ENCODE measurements at places on chromosomes 11 and 22.
A peak's percentile ranks its signal among the peaks of the same experiment; 100 is the strongest.

DNA sequence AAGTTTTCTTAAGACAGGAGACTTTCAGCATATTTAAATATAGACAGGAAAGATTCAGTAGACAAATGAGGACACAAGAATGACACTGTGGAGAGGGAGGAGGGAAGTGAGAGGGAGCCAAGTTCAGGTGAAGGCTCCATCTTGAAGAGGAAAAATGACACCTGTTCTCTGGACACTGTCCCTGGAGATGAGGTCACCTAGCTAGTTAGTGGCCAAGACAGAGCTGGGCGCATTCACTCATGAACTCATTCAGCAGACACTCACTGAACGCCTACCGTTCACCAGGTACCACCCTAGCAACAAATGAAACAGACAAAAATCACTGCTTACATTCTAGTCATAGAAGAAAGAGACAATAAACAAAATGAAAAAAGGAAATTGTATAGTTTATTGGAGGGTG lies 103.3 kb upstream of the PARVA start:
- DNase-seq: no peak

GRCh38 chr11:33778675-33779074 lies 4.4 kb upstream of the FBXO3 start:
- DNase-seq: peak; percentile 88

- no peak for DNase-seq
Measured at GRCh38 chr11:76075716-76076115, 130.6 kb downstream of the WNT11 start.

GRCh38 chr11:32893343-32894148 lies 935 bp downstream of the QSER1 start:
- DNase-seq: peak; percentile 27

DNA sequence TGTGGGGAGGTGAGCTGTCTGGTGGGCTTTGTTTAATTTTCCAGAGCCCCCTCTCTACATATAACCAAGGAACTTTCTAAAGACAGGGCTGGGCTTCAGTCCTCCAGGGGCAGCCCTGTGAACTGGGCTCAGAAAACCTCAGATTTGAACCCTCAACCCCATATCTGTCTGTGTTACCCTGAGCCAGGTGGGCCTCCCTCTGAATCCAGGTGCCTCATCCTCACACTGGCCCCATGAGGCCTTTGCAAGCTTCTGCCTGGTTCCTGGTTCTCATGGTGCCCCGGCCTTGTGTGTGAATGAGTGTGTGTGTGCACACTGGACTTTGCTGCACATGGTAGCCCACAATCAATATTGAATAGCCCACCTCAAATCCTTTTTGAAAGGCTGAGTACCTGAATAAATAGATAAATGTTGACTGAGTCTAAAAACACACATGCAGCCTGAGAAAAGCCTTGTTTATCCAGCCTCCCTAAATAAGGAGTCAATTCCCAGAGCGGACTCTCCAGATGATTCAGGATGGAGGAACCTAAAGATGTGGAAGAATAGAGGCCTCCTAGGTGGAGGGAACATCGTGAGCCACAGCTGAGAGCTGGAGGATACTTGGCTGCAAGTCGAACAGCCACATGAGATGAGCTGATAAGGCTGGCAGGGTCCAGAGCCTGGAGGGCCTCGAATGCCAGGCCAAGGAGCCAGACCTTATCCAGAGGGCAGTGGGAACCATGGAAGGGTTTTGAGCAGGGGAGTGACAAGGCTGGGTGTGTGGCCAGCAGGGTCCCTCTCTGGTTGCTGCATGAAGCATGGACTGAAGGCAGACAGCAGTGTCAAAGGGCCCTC lies 28.1 kb upstream of the P2RY2 start:
- DNase-seq: no peak

GRCh38 chr11:77401486-77402217 lies 72.2 kb downstream of the PAK1 start:
- DNase-seq: no peak

- no peak for DNase-seq
Measured at GRCh38 chr11:35362521-35362980, 56.8 kb downstream of the SLC1A2 start.

DNA sequence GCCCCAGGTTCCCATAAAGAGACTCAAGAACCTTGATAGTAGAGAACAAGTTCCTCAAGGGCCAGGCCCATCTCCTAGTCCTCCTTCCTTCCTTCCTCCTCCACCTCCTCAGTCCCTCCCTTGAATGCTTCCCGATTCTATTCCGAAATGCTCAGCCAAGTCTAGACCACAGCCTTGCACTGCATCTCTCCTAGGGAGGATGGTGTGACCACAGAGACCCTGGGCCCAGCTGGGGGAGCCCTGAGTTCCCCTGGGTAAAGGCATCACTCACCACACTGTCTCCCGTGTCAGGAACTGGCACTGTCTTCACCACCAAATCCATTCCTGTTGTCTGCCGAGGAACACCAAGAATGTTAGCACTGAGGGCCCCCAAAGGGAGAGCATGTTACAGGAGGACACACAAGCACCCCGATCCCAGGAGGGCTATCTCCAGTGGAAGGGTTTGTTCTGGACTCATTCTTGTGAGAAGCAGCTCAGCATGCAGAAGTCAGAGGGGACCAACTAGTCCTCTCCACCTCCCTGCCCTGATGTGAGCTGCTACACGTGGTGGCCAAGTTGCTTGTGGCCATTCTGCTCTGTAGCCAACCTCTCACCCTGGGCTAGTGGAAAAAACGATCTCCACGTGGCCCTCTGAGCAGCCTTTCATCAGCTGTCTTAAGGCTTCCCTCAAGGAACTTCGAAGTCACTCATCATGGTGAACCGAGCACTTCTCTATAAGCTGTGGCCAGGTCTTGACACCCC lies 8.7 kb downstream of the IFT27 start:
- no peak for DNase-seq

DNA sequence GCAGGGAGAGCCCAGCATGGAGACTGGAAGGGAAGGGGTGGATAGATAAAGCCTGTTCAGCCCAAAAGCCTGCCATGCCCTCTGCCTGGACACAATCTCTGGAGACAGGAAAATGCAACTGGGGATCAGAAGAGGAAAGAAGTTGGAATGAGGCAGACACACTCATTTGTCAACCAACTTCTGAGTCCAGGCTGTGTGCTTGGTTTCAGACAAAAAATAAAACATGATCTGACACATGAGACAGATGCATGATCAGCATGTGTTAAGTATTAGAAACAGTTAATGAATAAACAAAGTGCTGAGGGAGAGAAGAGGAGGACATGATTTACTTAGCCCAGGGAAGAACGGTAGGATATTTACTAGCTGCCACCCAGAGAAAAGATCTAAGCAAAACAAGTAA lies 839 bp downstream of the LRRN4CL start:
- no peak for DNase-seq

- DNase-seq: peak; percentile 30
Measured at GRCh38 chr11:85682330-85683305, 3.4 kb downstream of the CCDC89 start.

DNA sequence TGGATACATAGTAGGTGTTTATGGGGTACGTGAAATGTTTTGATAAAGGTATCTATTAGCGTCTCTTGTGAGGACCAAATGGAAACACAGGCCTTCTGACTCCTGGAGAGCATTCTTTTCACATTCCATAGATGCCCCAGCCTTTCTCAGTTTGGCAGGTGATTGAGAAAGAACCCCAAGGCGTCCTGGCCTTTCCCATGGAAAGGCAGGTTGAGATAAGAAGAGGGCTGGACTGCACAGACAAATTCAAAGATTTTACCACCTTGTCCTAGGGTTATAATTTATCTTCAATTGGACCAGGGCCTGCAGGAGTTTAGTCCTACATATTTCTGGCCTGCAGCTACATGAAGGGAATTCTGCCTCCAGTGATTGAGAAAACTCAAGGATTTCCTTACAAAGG lies 661 bp upstream of the OLFML1 start:
- DNase-seq: no peak

- no peak for DNase-seq
Measured at GRCh38 chr22:19705181-19705934, 8.9 kb upstream of the SEPTIN5 start.

DNA sequence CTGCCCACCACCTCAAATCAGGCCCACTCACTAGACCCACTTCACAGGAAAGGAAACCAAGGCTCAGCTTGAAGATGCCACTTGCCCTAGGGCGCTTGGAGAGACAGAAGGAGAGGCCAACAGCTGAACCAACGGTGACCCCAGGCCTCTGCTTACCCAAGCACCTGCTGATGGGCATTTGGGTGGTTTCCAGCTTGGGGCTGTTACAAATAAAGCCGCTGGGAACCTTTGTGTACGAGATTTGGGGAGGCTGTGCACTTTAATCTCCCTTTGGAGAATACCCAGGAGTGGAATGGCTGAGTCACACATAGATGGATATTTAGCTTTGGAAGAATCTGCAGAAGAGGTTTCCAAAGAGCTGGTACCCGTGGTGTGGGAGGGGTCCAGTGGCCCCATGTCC lies 50.9 kb upstream of the LINC01488 start:
- no peak for DNase-seq

- no peak for DNase-seq
Measured at GRCh38 chr22:46674906-46675305, 54.7 kb downstream of the GRAMD4 start.

GRCh38 chr11:120343429-120343828 lies 7.2 kb downstream of the ARHGEF12 start:
- DNase-seq: no peak

- DNase-seq: no peak
Measured at GRCh38 chr22:37491559-37492427, 5.6 kb upstream of the MFNG start.

GRCh38 chr11:92931746-92932422 lies 37.6 kb upstream of the MTNR1B start:
- peak; percentile 3 for DNase-seq

GRCh38 chr22:26681395-26681821 lies 24.0 kb downstream of the MIAT start:
- DNase-seq: peak; percentile 86

GRCh38 chr22:22720724-22721261 lies 76.4 kb downstream of the GGTLC2 start:
- DNase-seq: no peak

DNA sequence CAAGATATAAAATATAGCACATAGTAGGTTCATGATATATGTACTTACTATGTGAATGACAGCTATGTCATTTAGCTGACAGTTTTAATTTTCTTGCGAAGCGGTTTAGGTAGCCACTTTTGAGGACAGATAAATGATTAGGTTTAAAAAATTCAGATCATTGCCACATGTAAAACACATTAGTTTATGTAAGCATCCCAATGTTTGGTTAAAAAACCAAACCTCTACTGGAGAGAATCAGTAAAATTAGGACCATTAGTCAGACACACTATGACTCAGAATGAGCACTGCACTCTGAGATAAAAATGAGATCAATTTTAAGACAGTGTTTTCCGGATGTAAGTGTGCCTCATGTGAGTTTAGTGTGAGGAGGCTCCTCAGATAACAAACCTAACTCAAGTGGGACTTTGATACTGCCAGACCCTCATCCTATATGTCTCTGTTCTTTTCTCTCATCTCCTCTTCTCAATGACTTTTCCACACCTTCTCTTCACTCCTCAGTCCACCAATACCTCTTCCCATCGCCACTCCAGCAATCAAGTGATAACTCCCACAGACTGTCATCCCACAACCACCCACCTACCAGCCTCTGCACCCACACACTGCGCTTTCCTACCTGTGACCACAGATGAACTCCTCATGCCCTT lies 6.8 kb upstream of the OR2AT4 start:
- peak; percentile 68 for DNase-seq

- DNase-seq: no peak
Measured at GRCh38 chr11:133175103-133175502, 357.2 kb downstream of the OPCML start.

- DNase-seq: no peak
Measured at GRCh38 chr11:110452720-110453119, 23.0 kb downstream of the FDX1 start.

DNA sequence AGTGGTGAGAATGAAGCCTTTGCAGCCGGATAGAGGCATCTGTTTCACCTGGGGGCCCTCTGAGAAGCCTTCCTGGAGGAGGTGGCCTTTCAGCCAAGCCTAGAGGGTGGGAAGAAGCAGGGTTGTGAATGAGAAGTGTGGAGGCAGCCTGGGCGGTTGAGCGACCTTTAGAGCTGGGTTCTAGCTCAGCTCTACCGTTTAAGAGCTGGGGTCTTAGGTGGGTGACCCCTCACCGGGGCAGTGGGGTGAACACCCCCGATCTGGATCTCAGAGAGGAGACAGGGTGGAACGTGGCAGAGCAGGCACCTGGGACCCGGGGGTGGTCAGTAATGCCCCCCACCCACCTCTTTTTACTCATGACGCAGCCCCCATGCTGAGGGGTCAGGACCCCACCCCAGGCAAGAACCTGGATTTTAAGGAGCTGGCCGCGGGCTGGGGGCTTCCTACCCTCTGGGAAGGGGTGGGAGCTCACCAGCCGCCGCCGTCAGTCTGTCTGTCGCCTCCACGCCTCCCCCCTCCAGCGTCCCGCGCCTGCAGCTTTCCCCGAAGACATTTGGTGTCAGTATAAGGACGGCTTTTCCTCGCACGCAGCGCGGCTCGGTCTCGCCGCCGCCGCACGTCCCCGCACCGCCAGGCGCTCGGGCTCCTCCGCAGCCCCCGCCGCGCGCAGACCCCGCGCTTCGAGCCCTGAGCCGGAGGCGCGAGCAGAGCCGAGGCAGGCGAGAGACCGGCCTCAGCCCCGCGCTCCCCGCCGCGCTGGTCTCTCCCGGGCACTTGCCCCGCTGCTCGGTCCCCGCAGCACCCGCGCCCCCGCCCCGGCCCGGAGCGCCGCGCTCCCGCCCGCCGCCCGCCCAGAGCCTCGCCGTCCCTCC lies 13.3 kb upstream of the CACNA1I start:
- no peak for DNase-seq

DNA sequence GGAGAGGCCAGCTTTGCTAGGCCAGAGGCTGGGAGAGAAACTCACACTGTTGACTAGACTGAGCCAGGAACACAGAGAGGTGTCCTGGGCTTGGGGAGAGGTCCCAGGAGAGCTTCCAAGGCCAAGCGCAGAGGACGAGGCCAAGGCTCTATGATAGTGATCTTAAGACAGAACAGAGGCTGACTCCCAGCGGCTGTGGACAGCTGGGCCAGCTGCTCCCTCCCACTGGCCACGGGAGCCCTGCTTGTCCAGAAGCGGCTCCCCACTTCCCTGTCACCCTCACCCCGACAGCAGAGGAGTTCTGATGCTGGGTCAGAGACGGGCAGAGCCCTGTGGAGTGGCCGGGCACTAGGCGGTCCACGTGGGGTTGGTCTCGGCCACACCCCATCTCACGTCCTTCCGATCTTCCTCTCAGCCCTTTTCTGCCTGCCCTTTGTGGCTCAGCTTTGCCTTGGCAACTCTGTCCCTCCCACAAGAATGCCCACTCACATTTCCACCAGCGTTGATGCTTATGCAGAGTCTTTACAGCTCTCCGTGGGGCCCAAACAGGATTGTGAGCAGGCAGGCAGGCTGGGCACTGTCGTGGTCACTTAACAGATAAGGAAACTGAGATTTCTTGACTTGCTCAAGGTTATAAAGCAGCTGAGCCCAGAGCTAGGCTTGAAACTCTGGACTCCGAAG lies 68.2 kb downstream of the FBXO7 start:
- no peak for DNase-seq
